ENCODE measurements at places on chromosomes 11 and 22. TPM values are rescaled to one million over a fixed set of nuclear protein-coding genes. Genes with fewer than 3 reads are reported as not detected.

CXCR5 gene
- not detected for total RNA-seq

TSGA10IP gene
- not detected for total RNA-seq

C11orf71 gene
- total RNA-seq, result 2.1 TPM

CTTN gene
- total RNA-seq, result 315 TPM

APOBEC3G gene
- 7.5 TPM for total RNA-seq

VPS51 gene
- 285 TPM for total RNA-seq

PPP6R2 gene
- 58.4 TPM for total RNA-seq

NRXN2 gene
- total RNA-seq, result 0.51 TPM

GRCh38 chr11:76700177-76701100, 29.9 kb upstream of the LRRC32 start:
- DNase-seq, result peak; percentile 99
- no peaks in the 10 kb centered on the region for H3K27me3 ChIP-seq
- no peaks in the 10 kb centered on the region for H3K36me3 ChIP-seq

- no peak overlapping the region for H3K4me3 ChIP-seq
- no peak for DNase-seq
- H3K36me3 ChIP-seq, result peaks cover 29% of the 10 kb centered on the region
- peaks cover 5% of the 10 kb centered on the region for H3K4me1 ChIP-seq
These were observed 6.9 kb downstream of the RBM4B start for GRCh38 chr11:66670816-66671215.

DNA sequence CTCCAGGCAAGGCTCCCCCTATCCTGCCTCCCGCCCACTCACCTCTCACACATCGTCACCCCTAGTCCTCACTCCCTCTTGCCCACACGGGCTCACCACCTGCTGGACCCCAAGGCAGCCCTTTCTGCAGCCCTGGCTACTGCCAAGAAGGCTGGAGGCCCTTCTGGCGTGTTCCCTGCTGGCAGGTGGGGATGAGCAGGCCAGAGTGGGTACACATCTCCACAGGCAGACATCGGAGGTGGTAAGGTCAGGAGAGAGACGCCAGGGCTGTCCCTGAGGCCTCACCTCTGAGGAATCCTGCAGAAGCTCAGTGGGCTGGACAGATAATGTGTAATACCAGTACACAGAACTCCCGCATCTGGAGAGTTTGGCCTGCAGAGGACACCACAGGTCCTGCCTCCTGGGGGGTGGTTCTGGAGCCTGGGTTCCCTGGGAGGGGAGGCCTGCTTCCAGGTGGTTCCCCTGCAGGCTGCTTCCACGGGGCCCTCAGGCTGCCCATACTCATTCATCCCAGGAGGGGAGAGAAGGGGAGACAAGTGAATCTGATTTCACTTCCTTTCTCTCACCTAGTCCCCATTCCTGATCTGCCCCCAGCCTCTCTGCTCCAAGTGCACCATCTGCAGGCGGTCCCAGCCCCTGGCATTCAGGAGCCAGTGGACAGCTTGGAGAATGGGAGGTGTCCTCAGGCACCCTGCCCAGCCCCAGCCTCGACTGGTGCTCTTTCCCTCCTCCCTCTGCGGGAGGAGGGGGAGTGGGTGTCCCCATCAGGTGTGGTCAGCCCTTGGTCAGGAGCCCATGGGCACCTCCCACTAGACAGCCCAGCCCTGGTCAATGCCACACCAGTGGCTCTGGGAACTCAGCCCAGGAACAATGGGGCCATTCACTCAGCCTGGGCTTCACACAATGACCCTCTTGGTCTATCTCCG, 6.1 kb upstream of the CHST1 start:
- H3K36me3 ChIP-seq, result no peaks in the 10 kb centered on the region
- DNase-seq, result no peak
- H3K27me3 ChIP-seq, result peaks cover 23% of the 10 kb centered on the region

DNA sequence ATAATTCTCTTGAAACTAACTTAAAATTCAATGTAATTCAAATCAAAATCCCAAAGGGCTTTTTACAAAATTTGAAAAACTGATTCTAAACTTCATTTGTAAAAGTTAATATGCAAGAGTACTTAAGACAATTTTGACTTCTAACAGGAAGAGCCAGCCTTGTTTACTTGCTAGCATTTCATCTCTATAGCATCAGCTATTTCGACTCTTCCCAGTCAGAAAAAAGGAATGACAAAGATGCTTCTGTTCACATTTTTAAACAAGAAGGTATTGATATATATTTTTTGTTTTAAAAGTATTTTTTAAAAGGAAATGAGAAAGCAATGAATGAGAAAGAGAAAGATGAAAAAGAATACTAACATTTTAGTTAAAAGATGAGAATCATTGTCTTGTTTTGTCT, 16.4 kb downstream of the SLN start:
- H3K4me1 ChIP-seq, result peaks cover 39% of the 10 kb centered on the region
- peak overlapping the region; percentile 84 for H3K27ac ChIP-seq
- DNase-seq, result peak; percentile 71
- H3K36me3 ChIP-seq, result no peaks in the 10 kb centered on the region
- no peaks in the 10 kb centered on the region for H3K27me3 ChIP-seq

DNA sequence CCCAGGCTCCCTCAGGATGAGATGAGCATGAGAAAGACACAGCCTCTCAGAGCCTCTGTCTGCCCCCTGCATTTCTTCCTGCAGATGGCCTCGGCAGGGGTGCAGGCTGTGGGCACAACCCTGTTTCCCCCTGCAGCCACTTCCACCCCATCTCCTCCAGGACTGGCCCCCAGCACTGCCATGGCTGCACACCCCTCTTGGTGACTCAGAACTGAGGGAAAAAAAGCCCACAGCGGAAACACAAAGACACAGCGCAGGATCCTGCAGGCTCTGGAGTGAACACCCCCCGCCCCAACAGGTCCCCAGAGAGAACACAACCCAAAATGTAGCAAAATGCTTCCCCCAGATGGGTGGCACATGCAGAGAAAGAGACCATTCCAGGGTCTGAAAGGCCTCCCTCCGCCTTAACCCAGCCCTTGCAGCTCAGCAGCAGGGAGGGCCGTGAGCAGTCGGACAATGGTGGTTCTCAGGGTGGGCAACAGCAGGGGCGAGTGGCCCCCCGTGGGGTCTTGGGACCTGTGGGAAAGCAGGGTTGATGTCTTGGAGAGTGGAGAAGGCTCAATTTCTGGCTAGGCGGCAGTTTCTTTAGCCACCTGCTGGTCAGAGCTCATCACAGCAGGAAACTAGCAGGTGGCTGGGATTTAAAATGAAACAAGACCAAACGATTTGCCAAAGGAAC, 8.0 kb downstream of the TUBGCP6 start:
- H3K27ac ChIP-seq, result no peak overlapping the region
- no peaks in the 10 kb centered on the region for H3K27me3 ChIP-seq
- peaks cover 6% of the 10 kb centered on the region for H3K4me1 ChIP-seq
- peak; percentile 36 for DNase-seq
- H3K4me3 ChIP-seq, result no peak overlapping the region

- no peak overlapping the region for H3K27ac ChIP-seq
- no peak for DNase-seq
- H3K4me3 ChIP-seq, result no peak overlapping the region
- H3K27me3 ChIP-seq, result no peaks in the 10 kb centered on the region
- no peaks in the 10 kb centered on the region for H3K36me3 ChIP-seq
- H3K4me1 ChIP-seq, result no peaks in the 10 kb centered on the region
These were observed 798.4 kb upstream of the TENM4 start for GRCh38 chr11:80239217-80239616.

GRCh38 chr11:78645226-78646202, 70.8 kb upstream of the NARS2 start:
- no peaks in the 10 kb centered on the region for H3K4me1 ChIP-seq
- no peaks in the 10 kb centered on the region for H3K36me3 ChIP-seq
- peak; percentile 60 for DNase-seq
- H3K4me3 ChIP-seq, result no peak overlapping the region
- no peak overlapping the region for H3K27ac ChIP-seq

DNA sequence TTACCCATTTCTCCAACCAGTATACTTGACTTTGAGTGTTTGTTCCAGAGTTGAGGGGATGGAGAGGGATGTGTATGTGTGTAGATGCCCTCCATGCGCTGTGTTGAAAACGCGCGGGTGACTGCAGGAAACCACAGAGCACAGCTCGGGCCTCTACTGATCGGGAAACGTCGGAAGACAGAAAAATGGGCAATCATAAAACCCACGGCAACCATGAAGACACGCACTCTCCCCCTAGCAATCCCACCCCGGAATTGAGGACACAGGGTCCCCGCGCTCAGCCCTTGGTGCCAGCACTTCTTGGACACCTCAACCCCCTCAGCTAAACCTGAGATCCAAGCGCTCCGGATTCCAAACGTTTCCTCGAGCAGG, 251 bp upstream of the UQCC3 start:
- peak overlapping the region; percentile 85 for H3K4me3 ChIP-seq
- peaks cover 3% of the 10 kb centered on the region for H3K36me3 ChIP-seq
- DNase-seq, result peak; percentile 70
- H3K4me1 ChIP-seq, result peaks cover 17% of the 10 kb centered on the region
- no peaks in the 10 kb centered on the region for H3K27me3 ChIP-seq

DNA sequence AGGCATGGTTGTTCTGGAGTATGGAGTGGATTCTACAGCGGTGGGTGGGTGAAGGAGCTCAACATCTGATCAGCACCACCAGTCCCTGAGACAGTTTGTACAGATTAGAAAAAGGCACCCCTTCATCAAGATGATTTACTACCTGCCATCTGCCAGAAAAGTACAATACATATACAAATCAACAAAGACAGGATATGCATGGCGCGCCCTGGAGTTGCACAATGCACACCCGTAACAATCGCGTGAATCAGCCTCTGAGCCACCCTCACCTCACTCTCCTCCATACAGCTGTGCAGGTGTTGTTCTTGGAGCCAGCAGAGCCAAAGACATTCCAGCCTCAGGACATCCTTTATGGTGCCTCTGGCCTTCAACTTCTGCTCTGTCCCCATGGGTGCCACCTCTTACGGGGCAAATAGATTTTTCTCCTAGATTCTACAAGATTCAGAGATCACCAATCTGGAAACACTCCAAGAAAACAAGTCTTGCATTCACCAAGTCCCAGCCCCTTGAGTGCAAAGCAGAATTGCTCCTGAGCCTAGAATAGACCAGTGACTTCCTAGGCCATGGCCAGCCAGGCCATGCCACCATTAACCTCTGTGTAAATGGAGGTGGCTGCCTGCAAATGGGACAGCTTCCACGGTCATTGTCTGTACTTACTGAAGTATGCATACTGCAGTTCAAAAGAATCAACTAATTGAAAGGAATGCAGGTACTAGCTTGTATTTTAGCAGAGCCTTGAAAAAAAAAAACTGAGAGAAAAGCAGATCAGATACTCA, 490.9 kb downstream of the SOX6 start:
- H3K36me3 ChIP-seq, result no peaks in the 10 kb centered on the region
- no peak overlapping the region for H3K27ac ChIP-seq
- DNase-seq, result no peak

DNA sequence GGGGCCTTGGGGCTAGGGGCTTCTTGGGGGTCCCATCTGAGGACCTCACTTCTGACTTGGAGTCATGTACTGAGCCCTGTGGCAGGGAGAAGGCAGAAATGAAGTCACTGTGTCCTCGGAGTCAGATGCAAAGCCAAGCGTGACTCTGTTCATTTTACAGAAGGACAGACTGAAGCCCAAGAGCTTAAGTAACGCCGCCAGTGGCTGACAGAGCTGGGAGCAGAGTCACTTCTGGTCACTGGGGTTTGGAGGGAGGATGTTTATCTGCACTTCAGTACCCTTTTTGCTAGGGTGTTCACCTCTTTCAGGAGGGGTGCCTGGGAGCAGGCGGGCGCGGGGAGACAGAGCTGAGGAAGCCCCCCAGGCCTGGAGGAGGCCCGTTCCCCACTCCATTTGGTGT, 10.7 kb downstream of the CD6 start:
- peaks cover 7% of the 10 kb centered on the region for H3K4me1 ChIP-seq
- DNase-seq, result no peak
- peaks cover 19% of the 10 kb centered on the region for H3K27me3 ChIP-seq
- no peaks in the 10 kb centered on the region for H3K36me3 ChIP-seq

DNA sequence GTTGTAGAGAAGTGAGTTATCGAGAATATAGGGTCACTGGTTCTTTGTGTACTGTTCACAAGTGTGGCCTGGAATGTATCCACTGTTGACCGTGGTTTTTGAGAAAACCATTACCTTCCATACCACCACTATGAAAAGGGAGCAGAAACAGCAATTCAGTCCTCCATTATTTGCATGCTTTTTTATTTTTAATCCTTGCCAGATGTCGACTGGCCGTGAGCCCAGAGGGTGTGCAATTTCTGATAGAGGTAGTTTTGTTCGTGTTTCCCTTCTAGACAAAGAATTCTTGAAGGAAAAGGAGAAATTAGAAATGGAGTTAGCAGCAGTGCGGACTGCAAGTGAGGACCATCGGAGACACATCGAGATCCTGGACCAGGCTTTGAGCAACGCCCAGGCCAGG, 81.7 kb downstream of the AMOTL1 start:
- H3K27me3 ChIP-seq, result no peaks in the 10 kb centered on the region
- DNase-seq, result peak; percentile 28
- H3K4me3 ChIP-seq, result no peak overlapping the region
- H3K36me3 ChIP-seq, result peaks cover 40% of the 10 kb centered on the region
- H3K4me1 ChIP-seq, result no peaks in the 10 kb centered on the region

- H3K36me3 ChIP-seq, result no peaks in the 10 kb centered on the region
- no peak for DNase-seq
- H3K4me3 ChIP-seq, result no peak overlapping the region
- H3K27me3 ChIP-seq, result no peaks in the 10 kb centered on the region
- no peaks in the 10 kb centered on the region for H3K4me1 ChIP-seq
These were observed 364.6 kb downstream of the LUZP2 start for GRCh38 chr11:24861440-24861839.

- H3K27me3 ChIP-seq, result no peaks in the 10 kb centered on the region
- H3K4me3 ChIP-seq, result no peak overlapping the region
- no peak overlapping the region for H3K27ac ChIP-seq
- H3K36me3 ChIP-seq, result no peaks in the 10 kb centered on the region
- H3K4me1 ChIP-seq, result peaks cover under 1% of the 10 kb centered on the region
These were observed 6.5 kb downstream of the PTDSS2 start for GRCh38 chr11:456533-456932.

DNA sequence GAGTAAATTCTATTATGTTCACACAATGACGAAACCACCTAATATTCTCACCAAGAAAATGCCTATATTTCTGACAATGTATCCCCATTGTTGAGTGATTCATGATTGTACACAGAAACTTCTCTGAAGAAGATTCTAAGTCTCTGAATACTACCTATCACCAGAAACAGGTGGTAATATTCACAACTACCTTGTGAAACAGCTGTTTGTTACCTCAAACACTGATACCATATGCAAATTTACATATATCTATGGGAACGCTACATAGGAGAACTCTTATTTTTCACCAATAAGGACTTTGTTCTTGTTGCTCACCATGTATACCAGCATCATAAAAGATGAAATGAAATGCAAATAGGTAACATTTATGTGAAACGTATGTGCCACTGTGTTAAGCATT, 59.3 kb downstream of the PDGFD start:
- no peaks in the 10 kb centered on the region for H3K27me3 ChIP-seq
- H3K27ac ChIP-seq, result no peak overlapping the region
- H3K4me3 ChIP-seq, result no peak overlapping the region
- peaks cover 20% of the 10 kb centered on the region for H3K4me1 ChIP-seq

DNA sequence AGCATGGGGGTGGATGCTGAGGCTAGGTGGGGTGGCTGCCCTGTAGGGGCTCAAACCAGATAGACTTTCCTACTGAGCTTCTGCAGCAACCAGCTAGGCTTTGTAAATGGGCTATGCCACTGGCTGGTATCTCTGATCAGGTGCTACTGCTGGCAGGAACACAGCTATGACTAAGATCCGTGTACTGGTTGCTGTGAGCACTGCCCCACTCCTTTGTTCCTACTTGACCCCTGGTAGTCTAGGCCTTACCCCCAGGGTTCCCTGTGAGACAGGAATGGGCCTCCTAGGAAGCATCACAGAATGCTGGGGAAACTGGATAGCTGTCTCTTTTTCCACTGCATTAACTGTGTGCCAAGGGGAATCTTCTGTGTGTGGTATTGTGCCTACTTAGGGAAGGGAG, 58.4 kb upstream of the GAB2 start:
- H3K36me3 ChIP-seq, result no peaks in the 10 kb centered on the region
- H3K4me1 ChIP-seq, result no peaks in the 10 kb centered on the region
- DNase-seq, result no peak
- no peaks in the 10 kb centered on the region for H3K27me3 ChIP-seq
- H3K27ac ChIP-seq, result no peak overlapping the region
- no peak overlapping the region for H3K4me3 ChIP-seq

All from GM23248 (cell line).